ENCODE measurements at places on chromosomes 6 and 20.

- peak; percentile 27 for DNase-seq
These were observed 5.4 kb upstream of the PLAGL1 start for GRCh38 chr6:144013486-144013909.

DNA sequence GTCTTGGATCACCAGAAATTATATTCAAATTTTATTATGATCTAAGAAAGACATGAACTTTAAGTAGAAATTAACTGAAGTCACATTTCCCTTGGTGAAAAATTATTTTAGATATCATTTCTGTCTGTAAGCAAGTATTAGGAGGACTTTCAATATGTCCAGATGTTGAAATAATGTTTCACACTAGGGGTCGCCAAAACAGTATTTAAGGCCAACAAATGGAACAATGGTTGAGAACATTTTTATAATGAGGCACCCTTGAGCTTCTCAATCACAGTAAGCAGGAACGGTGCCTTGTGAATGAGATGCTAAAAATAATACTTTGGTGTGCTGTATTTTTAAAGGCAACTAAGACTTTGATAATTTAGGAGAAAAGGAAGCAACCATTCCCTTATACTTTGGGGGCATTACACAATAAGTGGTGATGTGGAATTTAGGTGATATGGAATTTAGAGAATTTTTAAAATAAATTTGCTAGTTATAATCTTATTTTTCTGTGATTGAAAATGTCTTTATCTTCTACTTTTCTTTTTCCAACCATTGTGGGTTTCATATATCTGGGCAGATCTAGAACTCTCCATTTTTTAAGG is 9.6 kb upstream of the SF3B5 start:
- DNase-seq, result peak; percentile 25

DNA sequence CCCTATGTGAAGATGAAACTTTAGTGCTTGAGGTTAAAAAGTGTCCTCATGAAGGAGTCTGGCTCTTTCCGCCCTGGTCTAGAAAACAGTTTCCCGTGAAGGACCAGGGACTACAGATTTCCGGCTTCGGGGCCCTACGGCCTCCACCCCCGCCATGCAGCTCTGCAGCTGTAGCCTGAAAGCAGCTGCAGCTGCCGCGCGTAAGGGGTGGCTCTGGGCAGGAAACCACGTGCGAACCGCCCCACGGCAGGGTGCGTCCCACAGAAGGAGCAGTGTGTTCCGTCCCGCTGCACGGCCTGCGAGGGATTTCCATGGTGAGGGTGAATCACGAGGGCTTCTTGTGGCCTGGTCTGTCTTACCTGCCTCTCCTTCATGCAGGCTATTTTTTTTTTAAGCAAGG is 117.0 kb downstream of the ERMARD start:
- DNase-seq, result no peak

- no peak for DNase-seq
These were observed 477.7 kb downstream of the BTBD3 start for GRCh38 chr20:12395353-12395752.

- DNase-seq, result no peak
These were observed 36.3 kb upstream of the VEGFA start for GRCh38 chr6:43733471-43734293.

- no peak for DNase-seq
These were observed 919.6 kb upstream of the MAP3K7 start for GRCh38 chr6:91506509-91506908.

DNA sequence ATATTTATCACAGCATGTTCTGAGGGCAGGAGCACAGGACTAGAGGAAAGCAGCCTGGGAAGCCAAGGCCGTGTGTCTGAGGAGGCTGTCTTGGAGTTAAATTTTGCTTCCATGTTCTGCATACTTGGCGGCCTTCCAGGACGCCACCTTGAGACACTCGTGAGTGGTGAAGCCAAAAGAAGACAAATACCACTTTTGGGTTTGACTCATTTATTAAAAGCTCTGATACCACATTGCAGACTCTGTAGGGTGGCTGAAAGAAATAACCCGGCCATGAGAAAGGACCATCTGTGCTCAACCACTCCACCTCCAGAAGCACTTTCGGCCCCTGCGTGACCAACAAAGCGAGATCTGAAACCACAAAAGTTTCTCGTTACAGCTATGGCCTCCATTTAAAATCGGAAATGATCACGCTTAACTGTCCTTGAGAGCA is 120.0 kb downstream of the TMEM242 start:
- DNase-seq, result peak; percentile 49

- no peak for DNase-seq
These were observed 394.6 kb upstream of the MMS22L start for GRCh38 chr6:97677626-97678025.

DNA sequence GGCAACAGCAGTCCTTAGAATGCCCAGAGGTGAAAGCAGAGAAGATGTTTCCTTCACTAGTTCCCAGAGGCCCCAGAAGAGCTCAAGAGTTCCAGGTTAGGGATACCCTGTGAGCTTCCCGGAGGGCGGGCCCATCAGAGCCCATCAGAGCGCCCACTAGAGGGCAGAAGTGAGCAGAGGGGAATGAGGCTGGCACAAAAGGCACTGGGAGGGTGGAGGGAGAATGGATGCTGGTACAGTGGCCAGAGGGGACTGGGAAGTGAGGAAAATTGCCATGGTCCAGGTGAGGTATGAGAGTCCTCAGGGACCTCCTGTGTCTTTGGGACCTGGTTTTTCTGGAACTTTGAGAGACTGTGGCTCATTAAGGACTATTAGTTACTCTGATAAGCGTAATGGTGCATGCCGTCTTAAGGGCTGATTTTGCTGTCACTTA is 57.3 kb downstream of the LINC00237 start:
- peak; percentile 3 for DNase-seq

- DNase-seq, result no peak
These were observed 2.8 kb downstream of the TMEM200A start for GRCh38 chr6:130368576-130368975.

GRCh38 chr20:33249456-33249855 is 13.7 kb downstream of the BPIFA1 start:
- peak; percentile 18 for DNase-seq

- no peak for DNase-seq
These were observed 4.7 kb upstream of the SLC22A16 start for GRCh38 chr6:110481081-110481480.

DNA sequence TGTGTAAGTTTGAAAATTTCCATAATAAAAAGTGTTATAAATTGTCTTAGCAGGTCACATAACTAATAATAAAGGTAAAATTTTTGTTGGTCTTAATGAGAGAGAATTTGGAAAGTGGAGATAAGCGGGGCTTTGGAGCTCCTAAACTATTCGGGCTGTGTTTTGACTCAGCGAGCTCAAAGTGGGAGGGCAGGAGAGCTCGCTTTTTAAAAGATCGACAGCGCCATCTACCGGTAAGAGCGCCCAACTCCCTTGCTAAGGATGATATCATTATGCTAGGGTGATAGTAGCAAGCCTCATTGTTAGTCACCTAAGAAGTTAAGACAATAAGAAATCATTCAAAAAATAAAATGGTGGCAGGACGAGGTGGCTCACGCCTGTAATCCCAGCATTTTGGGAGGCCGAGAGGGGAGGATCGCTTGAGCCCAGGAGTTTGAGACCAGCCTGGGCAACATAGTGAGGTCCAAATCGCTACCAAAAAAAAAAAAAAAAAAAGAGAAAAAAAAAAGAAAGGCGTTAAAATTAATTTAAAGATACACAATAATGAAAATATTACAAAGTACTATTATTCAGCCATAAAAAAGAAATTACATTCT is 24.8 kb downstream of the C6orf15 start:
- DNase-seq, result peak; percentile 43

DNA sequence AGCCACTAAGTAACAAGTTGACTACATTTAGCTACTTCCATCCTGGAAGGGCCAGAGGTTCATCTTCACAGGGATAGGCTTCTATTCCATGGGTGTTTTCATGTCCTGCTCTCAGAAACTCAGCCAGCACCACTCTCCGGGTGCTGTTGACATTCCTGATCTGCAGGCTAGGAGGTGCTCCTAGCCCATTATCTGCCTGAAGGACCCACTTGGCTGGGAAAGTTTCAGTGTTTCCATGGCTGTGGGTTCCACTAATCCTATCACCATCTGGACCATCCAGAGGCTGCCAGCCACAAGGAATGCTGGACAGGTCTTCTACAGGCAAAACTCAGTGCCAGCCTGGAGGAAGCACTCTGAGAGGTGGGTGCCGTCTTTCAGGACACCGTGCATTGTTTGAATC is 45.2 kb downstream of the HLA-G start:
- no peak for DNase-seq

DNA sequence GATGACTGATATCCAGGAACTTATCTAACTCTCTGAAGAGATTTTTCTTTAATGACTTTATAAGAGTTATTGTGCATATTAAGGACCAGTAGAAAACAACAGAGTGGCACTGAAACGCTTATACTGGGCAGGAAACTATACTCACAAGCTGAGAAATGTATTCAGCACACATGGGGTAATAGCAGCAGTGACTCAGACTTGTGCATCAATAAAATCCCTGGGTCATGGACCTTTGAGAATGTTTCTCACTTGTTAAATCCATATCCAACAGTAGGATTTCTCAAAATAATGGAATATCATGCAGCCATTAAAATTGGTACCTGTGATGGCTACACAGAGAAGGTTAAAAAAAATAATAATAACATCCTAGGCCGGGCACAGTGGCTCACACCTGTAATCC is 219.5 kb downstream of the BTBD9 start:
- DNase-seq, result no peak

- DNase-seq, result no peak
These were observed 19.4 kb upstream of the MEI4 start for GRCh38 chr6:77633471-77633870.

DNA sequence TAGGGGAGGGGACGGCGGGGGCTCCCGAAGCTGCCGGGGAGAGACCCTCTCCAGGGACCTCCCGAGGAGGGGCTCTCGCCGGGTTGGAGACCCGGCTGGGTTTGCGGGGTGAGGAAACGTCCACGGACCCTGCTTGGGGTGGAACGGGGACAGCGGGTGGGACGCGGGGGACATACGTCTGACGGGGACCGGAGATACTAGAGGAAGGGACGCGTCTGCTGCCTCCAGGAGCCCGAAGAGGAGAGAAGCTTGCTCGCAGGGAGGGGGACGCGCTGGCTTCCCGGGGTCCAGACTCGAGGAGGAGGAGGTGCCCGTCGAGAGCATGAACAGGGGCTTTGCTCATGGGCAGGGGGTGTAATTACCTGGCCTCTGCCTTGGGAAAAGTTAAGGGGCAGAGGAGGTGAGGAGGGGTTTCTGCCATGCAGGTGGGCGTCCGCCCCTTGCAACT is 593 bp downstream of the DNMT3B start:
- DNase-seq, result no peak

GRCh38 chr6:95866732-95867131 is 149.0 kb upstream of the FUT9 start:
- peak; percentile 14 for DNase-seq

DNA sequence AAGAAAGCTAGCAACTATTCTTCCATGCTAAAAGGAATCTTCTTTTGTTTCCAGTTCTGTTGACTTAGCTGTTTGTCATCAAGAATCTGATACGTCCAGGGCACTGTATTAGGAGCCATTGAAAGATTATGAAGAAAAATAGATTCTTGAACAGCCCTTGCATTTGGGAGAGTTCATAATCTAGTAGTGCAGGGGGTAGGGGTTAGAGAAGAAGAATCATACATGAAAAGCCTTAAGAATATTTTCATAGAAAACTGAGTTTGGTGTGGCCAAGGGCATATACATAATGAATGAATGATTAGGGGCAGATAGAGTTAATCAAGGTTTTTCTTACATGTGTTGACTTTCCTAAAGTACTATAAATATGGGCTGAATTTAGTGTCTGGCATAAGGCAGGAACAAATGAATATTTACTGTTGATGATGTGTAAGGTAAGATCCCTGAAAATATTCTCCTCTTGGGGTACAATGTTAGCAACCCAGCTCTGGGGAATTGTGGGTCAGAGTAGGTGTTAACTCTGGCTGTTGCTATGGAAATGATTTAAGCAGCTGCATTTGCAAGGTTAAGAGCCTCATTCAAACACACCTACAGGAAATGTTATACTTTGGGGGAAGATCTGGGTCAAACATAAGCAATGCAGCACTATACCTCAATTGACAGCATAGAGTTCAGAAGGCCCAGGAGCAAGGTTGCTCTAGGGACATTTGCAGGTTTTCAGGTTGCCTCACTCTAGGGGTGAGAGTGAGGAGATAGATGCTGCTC is 667.3 kb upstream of the CITED2 start:
- DNase-seq, result no peak

GRCh38 chr20:63454731-63455567 is 17.5 kb downstream of the KCNQ2 start:
- peak; percentile 44 for DNase-seq

DNA sequence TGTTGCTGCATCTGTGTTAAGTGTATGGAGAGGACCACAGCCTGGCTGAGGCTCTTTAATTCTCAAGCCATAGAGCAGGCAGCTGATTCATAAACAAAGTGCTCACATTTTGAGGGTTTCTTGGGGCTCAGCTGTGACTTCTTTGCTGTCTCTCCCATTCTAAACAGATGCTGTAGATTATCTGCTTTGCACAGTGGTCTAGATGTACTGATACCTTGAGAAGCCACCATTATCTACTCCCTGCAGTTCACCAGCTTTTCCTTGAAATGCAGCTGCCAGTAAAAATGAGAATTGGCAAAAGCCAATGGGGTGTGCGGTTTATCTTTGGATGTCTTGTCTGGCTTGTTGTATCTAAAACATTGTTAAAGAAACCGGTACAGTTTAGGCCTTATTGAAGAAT is 5.2 kb upstream of the CNR1 start:
- DNase-seq, result no peak

DNA sequence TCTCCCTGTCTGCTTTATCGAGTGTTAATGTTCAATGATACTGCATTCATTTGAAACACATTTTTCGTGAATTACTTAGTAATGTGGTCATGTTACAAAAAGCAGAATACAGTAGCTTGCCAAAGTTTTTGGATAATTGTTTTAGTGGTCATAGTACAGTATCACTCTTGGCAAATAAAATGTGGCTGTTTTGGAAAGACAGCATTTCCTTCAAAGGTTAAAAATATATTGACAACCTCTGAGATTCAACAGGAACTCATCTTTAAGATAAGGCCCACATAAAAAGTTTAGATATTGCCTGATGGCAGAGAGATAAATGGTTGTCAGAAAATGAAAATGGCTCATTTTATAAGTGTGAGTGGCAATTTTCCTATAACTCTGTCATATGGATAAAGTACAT is 297.7 kb upstream of the MAN1A1 start:
- DNase-seq, result no peak

DNA sequence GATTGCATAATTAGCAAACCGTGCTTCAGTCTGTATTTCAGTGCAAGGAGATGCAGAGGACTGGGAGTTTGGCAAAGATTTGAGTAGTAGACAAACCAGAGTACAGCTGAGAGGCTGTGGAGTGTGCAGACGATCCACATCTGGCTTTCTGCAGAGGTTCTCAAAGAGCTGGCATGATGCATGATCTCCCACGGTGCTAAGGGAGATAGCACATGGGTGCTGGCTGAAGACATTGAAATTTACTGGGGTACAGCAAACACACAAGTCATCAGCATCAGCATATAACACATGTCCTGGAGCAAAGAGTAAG is 79.0 kb upstream of the FAM184A start:
- DNase-seq, result no peak

- DNase-seq, result no peak
These were observed 69.7 kb upstream of the HINT3 start for GRCh38 chr6:125886914-125887313.
